ENCODE measurements at places on chromosomes 11 and 22.
A peak's percentile ranks its signal among the peaks of the same experiment; 100 is the strongest.

DNA sequence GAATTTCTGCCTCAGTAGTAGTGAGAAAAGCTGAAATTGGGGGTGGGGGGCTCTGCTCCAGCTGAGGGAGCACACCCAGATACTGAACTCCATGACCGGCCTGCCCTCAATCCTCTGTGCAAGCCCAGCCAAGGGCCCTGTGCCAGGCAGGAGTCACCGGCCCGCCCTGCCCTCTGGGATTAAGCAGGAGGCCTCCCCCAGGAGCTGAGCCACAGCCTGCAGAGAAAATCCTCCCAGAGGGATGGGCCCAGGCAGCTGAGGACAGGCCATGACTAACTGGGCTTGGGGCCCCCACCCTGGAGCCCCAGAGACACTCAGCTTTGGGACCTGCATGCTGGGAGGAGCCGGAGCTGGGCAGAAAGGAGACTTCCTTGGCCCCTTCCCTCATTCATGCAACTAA lies 48.8 kb downstream of the MN1 start:
- no peaks in the 10 kb centered on the region for H3K36me3 ChIP-seq
- peaks cover 42% of the 10 kb centered on the region for H3K27me3 ChIP-seq
- DNase-seq, result no peak
- H3K4me3 ChIP-seq, result no peak overlapping the region
- no peak overlapping the region for H3K27ac ChIP-seq
- peaks cover 3% of the 10 kb centered on the region for H3K4me1 ChIP-seq

- H3K27me3 ChIP-seq, result no peaks in the 10 kb centered on the region
- no peak overlapping the region for H3K4me3 ChIP-seq
- no peaks in the 10 kb centered on the region for H3K36me3 ChIP-seq
- DNase-seq, result no peak
- no peak overlapping the region for H3K27ac ChIP-seq
Measured at GRCh38 chr11:23674866-23675265, 814.6 kb upstream of the CCDC179 start.

- no peak overlapping the region for H3K27ac ChIP-seq
- peaks cover 6% of the 10 kb centered on the region for H3K4me1 ChIP-seq
- H3K36me3 ChIP-seq, result no peaks in the 10 kb centered on the region
- no peak overlapping the region for H3K4me3 ChIP-seq
- H3K27me3 ChIP-seq, result no peaks in the 10 kb centered on the region
- no peak for DNase-seq
Measured at GRCh38 chr22:24582056-24582814, 10.6 kb downstream of the LRRC75B start.

DNA sequence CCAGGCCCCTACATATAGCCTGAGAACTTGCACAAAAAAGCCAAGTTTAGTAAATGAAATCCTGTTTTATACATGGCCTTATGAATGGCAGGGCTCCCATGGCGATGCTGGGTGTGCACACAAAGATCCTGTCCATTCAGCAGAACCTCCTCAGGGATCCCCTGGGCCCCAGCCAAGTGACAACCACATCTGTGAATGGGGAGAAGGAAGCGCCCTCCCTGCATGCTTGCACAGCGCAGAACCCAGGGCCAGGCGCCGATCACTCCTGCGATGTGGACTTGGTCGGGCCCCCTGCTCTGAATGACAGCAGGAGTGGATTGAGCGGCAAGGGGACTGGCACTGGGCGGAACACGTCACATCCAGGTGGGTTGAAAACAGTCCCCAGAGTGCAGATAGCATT lies 4.5 kb upstream of the CDC42EP2 start:
- DNase-seq, result no peak
- no peaks in the 10 kb centered on the region for H3K36me3 ChIP-seq
- H3K27ac ChIP-seq, result no peak overlapping the region
- H3K4me1 ChIP-seq, result peaks cover 11% of the 10 kb centered on the region
- H3K4me3 ChIP-seq, result no peak overlapping the region

GRCh38 chr11:73519266-73519665 lies 78.6 kb downstream of the FAM168A start:
- H3K36me3 ChIP-seq, result no peaks in the 10 kb centered on the region
- peaks cover 21% of the 10 kb centered on the region for H3K4me1 ChIP-seq
- H3K4me3 ChIP-seq, result no peak overlapping the region
- DNase-seq, result no peak
- H3K27me3 ChIP-seq, result no peaks in the 10 kb centered on the region
- no peak overlapping the region for H3K27ac ChIP-seq

DNA sequence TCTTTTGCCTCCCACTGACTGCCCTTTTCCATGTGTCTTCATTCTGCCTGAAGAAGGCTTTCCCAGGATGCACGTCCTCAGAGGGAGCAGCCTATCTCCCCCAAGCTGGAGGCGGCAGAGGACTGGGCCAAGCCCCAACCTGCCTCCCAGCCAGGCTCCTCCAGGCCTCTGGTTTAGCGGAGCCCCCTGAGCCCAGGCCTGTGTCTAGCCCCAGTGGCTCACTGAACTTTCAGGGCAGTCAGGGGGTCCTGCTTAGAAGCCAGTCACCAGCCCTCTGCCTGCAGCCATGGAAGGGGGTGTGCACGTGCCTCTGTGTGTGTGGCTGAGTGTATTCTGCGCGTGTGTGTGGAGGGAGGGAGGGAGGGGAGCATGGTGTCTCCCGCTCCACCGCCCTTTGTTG lies 10.4 kb upstream of the GRK2 start:
- H3K27ac ChIP-seq, result peak overlapping the region; percentile 81
- H3K4me1 ChIP-seq, result peaks cover 28% of the 10 kb centered on the region
- H3K4me3 ChIP-seq, result peak overlapping the region; percentile 77

GRCh38 chr11:114175706-114176105 lies 116.2 kb downstream of the ZBTB16 start:
- H3K4me1 ChIP-seq, result peaks cover 52% of the 10 kb centered on the region
- no peak overlapping the region for H3K4me3 ChIP-seq
- H3K27ac ChIP-seq, result no peak overlapping the region
- DNase-seq, result no peak
- H3K27me3 ChIP-seq, result no peaks in the 10 kb centered on the region

- DNase-seq, result no peak
- H3K36me3 ChIP-seq, result peaks cover 6% of the 10 kb centered on the region
- peaks cover 16% of the 10 kb centered on the region for H3K4me1 ChIP-seq
- no peak overlapping the region for H3K27ac ChIP-seq
- no peak overlapping the region for H3K4me3 ChIP-seq
- H3K27me3 ChIP-seq, result peaks cover 22% of the 10 kb centered on the region
Measured at GRCh38 chr11:46246521-46246920, 30.9 kb upstream of the CREB3L1 start.

DNA sequence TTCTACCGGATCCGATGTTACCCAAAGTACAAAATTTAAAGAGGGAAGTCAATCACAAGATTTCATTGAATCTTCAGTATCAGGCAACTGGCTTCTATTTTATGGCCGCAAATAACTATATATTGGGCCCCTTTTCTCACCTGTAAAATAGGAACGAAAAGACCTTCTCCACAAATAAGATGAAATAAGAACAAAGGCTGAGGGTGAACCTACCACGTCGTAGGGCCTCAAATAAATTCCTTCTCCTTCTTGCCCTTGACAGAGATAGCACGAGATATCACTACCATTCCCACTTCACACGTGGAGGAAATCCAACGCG lies 794 bp upstream of the EMSY start:
- H3K27me3 ChIP-seq, result no peaks in the 10 kb centered on the region
- H3K36me3 ChIP-seq, result no peaks in the 10 kb centered on the region
- peak overlapping the region; percentile 97 for H3K27ac ChIP-seq
- peaks cover 33% of the 10 kb centered on the region for H3K4me1 ChIP-seq
- H3K4me3 ChIP-seq, result peak overlapping the region; percentile 97

- H3K36me3 ChIP-seq, result no peaks in the 10 kb centered on the region
- no peaks in the 10 kb centered on the region for H3K4me1 ChIP-seq
- H3K4me3 ChIP-seq, result no peak overlapping the region
- peaks cover 3% of the 10 kb centered on the region for H3K27me3 ChIP-seq
- no peak overlapping the region for H3K27ac ChIP-seq
- peak; percentile 0 for DNase-seq
Measured at GRCh38 chr11:2202900-2203439, 31.4 kb upstream of the TH start.

Measured in T-helper 17 cell (primary cell).